ENCODE measurements at places on chromosomes 6 and 20.

DNA sequence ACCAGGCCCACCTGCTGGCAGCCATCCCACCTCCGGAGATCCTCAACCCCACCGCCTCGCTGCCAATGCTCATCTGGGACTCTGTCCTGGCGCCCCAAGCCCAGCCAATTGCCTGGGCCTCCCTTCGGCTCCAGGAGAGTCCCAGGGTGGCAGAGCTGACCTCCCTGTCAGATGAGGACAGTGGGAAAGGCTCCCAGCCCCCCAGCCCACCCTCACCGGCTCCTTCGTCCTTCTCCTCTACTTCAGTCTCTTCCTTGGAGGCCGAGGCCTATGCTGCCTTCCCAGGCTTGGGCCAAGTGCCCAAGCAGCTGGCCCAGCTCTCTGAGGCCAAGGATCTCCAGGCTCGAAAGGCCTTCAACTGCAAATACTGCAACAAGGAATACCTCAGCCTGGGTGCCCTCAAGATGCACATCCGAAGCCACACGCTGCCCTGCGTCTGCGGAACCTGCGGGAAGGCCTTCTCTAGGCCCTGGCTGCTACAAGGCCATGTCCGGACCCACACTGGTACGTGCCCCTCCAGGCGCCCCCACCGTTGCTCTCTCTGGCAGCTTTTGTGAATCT, 1.1 kb downstream of the SNAI1 start:
- DNase-seq, result no peak

- no peak for DNase-seq
Measured at GRCh38 chr20:55264703-55265239, 740.5 kb downstream of the CBLN4 start.

DNA sequence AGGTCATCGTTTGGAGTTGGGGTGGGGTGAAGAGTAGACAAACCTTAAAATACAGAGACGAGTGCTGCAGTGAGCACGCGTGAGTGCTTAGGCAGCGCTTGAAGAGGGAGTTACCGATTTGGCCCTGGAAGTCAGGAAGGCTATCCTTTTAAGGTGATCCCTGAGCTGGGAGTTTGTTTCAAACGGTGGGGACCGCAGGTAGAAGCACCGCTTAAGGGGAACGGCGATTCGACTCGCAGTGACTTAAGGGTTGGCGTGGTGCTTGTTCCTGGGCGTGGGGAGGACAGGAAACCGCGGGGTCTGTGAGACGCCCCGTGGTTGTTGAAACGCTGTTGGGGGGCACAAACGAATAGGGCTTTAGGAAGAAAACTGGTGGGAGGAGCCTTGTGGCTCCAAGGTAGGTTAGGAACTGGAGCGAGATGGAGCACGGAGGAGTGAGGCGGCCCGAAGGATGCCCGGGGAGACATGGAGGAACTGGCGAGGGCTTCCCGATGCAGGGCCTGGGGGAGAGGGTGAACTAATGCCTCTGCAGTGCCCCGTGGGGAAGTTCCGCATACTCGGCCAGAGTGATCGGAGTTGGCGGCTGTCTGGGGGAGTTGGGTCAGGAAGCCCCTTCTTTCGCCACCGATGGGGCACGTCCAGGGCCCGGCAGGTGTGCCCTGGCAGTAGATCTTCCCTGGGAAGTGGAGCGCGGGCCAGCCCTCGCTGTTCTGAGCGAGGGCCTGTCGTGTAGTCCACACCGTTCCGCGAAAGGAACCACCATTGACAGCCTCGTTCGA, 1.3 kb upstream of the CDYL start:
- no peak for DNase-seq

- no peak for DNase-seq
Measured at GRCh38 chr20:16684416-16684815, 45.4 kb upstream of the SNRPB2 start.

DNA sequence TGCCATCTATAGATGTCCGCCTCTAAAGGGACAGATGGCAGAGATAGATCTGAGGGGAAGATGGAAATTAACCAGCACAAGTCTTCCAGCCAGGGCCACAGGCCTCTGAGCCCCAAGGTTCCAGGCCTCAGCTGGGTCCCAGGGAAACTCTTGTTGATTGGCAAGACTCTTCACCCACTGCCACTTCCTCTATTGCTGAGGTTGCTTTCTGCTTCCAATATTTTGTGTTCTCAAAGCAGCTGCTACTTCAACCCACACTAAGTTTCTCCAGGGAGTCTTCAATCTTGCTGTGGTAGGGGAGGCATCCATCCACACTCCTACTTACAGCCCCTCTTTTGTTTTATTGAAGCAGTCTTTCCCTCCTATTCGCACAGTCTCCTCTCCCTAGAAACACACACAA, 36.4 kb upstream of the SASH1 start:
- no peak for DNase-seq

DNA sequence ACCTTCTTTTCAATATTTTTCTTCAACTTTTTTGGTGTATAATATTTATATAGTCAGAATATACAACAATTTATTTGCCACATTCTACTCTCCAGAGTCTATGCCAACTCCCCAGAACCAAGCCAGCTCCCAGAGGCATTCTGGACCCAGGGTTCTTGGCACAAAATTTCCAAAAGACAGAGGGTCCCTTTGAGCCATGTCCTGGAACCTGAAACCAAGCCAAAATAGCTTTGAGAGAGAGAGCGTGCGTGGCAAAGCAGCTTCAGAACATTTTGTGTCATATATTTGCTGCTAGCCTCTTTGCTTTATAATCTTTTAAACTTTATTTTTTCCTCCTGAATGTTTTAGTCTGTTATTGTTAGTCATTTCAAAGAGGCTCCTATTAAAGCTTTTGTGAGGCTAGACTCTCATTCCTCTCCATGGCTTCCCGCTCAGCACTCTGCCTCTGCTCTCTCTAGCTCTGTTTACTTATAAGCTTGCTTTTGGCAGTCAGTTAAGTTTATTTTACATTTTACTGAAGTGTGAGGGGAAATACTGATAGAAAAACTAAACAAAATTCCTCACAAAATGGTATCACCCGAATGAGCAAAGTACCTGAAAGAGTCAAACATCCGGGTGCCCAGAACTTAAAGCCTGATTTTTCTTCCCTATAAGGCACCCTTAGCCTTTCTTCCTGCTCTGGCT, 605.1 kb upstream of the ID4 start:
- no peak for DNase-seq

- DNase-seq, result no peak
Measured at GRCh38 chr6:105726902-105727655, 324.2 kb upstream of the PREP start.

GRCh38 chr6:6695625-6696276, 107.2 kb downstream of the LY86 start:
- DNase-seq, result no peak

GRCh38 chr20:58514321-58515232, 622 bp downstream of the APCDD1L start:
- DNase-seq, result no peak

DNA sequence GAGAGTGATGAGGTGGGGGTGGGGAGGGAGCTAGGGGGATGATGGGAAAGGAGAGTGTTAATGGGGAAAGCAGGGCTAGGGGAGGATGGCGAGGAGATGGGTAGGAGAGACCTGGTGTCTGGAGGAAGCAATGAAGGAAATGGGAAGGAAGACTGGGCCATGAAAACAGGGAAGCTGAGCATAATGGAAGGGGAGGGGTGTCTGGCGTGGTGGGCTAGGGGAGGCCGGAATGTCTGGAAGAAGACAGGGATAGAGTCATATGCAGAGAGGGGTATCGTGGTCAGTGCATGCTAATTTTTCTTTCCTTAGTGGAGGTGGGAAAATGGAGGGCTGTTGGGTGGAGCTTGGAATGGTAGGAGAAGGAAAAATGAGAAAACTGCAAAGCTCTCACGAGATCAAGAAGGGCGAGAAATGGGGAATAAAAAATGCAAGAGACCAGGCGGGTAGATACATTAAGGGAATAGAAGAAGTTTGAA, 423 bp downstream of the KLHDC3 start:
- no peak for DNase-seq

DNA sequence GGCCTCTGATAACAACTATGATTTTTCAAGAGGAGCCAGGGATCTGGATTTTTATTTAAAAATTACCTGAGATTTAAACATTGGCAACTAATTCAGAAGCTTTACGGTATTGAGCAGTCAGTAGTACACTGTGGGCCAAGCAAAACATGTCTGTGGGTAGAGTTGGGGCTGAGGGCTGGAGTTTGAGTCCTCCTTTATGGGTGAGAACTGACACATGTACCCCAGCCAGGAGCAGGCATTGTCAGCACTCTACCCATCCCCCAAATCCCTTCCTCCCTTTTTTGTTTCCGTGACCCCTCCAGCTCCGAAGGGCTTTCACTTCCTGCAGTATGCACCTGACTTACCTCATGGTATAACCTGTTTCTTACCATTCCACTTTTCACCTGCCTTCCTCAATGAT, 131.4 kb downstream of the SNX5 start:
- no peak for DNase-seq

DNA sequence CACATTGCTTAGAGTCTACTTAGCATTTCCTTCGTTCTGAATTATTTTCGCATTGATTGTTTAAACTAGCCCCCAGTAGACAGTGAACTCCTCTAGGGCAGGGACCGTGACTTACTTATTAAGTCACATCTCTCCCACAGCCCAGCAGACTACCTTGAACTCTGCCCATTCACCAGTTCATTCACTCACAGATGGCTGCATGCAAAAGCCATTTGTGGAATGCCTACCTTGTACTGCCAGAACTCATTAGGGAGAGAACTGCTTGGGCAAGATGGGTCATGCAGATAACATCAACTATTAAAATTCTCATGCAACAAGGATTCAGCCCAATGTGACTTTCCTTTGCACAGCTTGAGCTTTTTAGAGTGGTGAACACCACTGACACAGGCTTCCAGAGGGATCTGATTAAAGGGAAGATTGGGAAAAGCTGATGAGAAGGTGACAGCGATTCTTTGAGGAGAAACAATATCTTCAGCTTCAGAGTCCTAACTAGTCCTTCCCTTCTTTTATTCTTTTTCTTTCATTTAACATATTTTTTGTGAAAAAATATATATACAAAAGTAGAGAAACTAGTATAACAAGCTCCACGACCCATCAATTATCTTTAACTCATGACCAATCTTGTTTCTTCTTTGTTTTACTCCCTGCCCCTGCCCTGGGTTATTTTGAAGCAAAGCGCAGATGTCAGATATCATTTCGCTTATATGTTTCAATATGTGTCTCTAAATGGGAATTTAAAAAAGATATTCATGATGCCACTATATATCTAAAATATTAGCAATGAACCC, 273.9 kb downstream of the CDC5L start:
- DNase-seq, result no peak

GRCh38 chr20:2694008-2694471, 1.5 kb downstream of the EBF4 start:
- no peak for DNase-seq

DNA sequence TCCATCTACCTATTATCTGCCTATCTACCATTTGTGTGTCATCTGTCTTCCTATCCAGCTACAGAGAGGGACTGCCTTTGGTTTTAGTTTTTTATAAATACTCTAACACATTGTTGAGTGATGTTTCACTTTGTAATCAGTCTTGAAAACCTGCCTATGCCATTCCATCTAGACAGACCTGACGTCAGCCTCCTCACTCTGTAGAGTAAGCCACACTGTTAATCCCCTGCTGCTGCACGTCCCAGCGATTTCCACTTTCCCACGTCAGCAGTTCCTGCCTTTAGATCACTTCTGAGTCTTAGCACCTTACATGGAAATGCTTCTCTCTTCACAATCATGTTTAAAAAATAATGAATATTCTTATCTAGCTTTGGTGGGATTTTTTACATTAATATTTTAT, 54.8 kb downstream of the PLG start:
- DNase-seq, result no peak

- DNase-seq, result no peak
Measured at GRCh38 chr6:56938649-56939191, 16.2 kb upstream of the BEND6 start.

- DNase-seq, result no peak
Measured at GRCh38 chr6:139161817-139162284, 27.0 kb downstream of the HECA start.

DNA sequence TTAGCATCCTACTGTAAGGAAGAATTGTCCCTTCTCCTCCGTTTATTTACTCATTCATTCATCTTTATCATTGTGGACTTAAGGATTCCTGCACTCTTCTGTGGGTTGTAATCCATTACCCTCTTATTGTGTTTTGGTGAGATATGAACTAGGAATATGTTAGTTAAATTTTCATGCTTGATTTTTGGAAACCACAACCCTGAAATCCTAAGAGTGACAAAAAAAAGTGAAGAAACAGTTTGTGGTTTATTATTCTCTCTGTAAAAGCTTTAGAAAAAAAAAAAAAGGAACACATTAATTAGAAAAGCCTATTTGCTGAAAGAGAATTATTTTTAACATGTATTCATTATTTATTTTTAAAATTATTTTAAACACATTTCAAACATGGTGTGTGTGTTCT, 36.7 kb upstream of the INSM1 start:
- no peak for DNase-seq

GRCh38 chr20:41453010-41453950, 86.7 kb upstream of the EMILIN3 start:
- DNase-seq, result no peak

- DNase-seq, result no peak
Measured at GRCh38 chr6:56437171-56437900, 190.0 kb upstream of the COL21A1 start.

- DNase-seq, result no peak
Measured at GRCh38 chr6:16057446-16057845, 71.4 kb upstream of the MYLIP start.
